ENCODE measurements at places on chromosomes 5 and 9. TPM values are rescaled to one million over a fixed set of nuclear protein-coding genes. Genes with fewer than 3 reads are reported as not detected.

RGS3 gene
- polyA plus RNA-seq, result 14.2 TPM

- no peaks in the 10 kb centered on the region for H3K27me3 ChIP-seq
- no peak overlapping the region for H3K4me3 ChIP-seq
- H3K36me3 ChIP-seq, result no peaks in the 10 kb centered on the region
- no peaks in the 10 kb centered on the region for H3K4me1 ChIP-seq
Observed at GRCh38 chr9:124212381-124213050, 45.2 kb upstream of the NEK6 start.

GRCh38 chr9:115058684-115059315, 59.2 kb downstream of the TNC start:
- H3K27me3 ChIP-seq, result no peaks in the 10 kb centered on the region
- H3K27ac ChIP-seq, result no peak overlapping the region
- no peak overlapping the region for H3K4me3 ChIP-seq
- DNase-seq, result no peak
- 0 out of 2 replicates have a peak, but pooled peaks cover 4% of the 10 kb centered on the region for H3K4me1 ChIP-seq
- no peaks in the 10 kb centered on the region for H3K36me3 ChIP-seq

DNA sequence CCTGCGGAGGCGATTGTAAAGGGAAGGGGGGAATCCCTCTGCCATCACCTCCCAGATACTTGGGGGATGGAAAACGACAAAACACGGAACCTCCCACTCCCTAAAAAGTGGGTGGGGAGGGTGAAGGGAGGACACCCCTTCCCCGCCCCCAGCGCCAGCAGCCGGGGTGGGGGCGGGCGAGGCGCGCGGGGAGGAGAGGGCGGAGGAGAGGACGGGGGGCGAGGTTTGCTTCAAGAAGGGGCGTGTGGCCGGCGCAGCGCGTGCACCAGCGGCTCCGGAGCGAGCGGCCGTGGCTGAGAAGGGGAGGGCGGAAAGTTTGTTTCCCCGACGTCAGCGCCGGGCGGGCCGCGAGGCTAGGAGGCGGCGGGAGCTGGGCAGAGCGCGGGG, at the start of gene PRRX2:
Gene PRRX2 (plus strand): TSS at position 259 of the 387 bp plus-strand sequence. CDS start 221 bp downstream, outside the sequence.
- no peaks in the 10 kb centered on the region for H3K36me3 ChIP-seq
- DNase-seq, result peak; percentile 80
- H3K27ac ChIP-seq, result no peak within 1 kb of the TSS
- H3K27me3 ChIP-seq, result peaks cover 24% of the 10 kb centered on the region

GRCh38 chr5:98775246-98776065, 2.0 kb downstream of the RGMB start:
- peaks cover 22% of the 10 kb centered on the region for H3K27me3 ChIP-seq
- peaks cover 28% of the 10 kb centered on the region for H3K4me1 ChIP-seq
- H3K36me3 ChIP-seq, result peaks cover 13% of the 10 kb centered on the region
- no peak for DNase-seq
- no peak overlapping the region for H3K27ac ChIP-seq

DNA sequence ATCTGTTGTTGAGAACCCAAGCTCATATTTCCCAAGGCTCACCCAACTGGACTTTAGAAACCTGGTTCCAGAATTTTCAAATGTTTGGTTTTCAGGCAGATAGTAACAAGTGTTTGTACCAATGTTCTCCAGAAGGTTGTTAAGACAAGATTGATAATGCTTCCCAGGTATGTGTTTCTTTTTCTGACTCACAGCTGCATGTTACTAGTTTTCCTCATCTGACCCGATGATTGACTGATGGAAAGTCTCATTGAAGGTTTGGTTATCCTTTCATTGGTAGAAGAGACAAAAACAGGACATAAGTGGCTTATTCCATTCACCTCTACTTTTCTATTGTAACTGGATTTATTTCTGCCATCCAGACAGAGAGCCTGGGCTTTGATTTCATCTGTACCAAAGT, 10.4 kb downstream of the BASP1 start:
- H3K4me1 ChIP-seq, result peaks cover 25% of the 10 kb centered on the region
- H3K36me3 ChIP-seq, result no peaks in the 10 kb centered on the region
- DNase-seq, result no peak
- no peak overlapping the region for H3K27ac ChIP-seq

DNA sequence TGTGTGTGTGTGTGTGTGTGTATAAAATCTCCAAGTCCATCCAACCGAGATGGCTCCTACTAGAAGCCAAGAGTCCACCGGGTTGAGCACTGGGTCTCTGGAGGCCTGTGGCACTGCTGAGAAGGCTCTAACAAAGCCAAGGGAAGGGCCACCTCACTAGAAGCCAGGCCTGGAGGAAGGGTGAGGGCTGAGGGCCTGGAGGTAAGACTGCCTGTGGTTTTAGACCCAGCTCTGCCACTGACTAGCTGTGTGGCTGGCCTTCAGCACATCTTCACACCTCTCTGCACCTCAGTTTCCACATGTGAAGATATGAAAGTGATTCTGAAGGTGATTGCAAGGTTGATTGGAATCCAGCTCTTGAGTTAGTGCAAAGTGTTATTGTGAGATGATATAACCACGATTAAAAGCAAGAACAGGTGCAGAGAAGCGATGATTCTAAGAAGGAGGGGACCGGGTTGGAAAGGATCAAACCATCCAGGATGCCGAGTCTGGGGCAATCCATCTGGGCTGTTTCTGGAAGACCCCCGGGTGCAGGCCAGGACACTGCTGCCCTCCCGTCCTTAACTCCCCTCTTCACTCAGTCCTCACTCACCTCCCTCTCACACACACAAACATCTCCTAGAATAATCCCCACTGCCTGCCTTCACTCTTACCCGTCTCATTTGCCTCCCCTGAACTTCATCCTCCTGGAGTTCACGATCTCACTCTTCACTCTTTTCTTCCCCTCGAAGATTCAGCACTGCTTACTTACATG, 2.3 kb downstream of the IL4 start:
- no peak for DNase-seq
- H3K27me3 ChIP-seq, result no peaks in the 10 kb centered on the region
- no peaks in the 10 kb centered on the region for H3K4me1 ChIP-seq
- no peaks in the 10 kb centered on the region for H3K36me3 ChIP-seq
- no peak overlapping the region for H3K4me3 ChIP-seq
- no peak overlapping the region for H3K27ac ChIP-seq

DNA sequence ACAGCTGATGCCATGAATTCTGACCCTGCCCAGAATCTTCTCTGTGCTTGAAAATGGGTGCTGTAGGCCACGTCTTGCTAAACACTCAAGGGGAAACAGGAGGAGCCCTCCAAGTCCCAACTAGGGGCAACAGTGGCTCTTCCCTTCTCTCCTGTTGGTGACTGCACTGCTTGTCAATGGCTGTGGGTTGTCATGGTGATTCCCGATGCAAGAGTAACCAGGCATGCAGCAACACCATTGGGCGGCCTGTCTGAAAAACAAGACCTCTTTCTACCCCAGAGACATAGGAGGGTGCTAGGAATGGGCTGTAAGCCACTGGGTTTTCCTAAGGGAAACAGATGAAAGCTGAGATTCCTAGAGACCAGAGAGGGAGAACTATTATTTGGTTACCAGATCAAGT, 201.7 kb upstream of the PANK3 start:
- H3K4me3 ChIP-seq, result no peak overlapping the region
- no peaks in the 10 kb centered on the region for H3K36me3 ChIP-seq
- H3K27me3 ChIP-seq, result no peaks in the 10 kb centered on the region
- no peak for DNase-seq
- H3K27ac ChIP-seq, result no peak overlapping the region

DNA sequence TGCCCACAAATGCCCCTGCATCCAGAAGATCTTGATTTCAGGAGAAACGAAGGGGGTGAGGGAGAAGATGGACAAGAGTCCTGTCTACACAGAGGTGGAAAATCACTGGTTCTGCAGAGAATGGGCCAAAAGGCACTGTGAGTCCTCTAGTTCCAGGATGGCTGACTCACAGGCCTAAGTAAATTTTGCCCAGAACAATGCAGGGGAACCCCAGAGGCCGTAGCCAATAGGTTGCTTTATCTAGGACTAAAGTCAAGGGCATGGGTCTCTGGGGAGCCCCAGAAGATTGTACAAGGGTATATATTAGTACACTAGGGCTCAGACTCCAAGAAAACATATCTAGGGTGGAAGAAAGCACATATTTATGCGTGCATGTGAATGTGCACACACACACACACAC, 98.0 kb downstream of the SLIT3 start:
- H3K27me3 ChIP-seq, result no peaks in the 10 kb centered on the region
- peaks cover 4% of the 10 kb centered on the region for H3K4me1 ChIP-seq
- no peak overlapping the region for H3K4me3 ChIP-seq
- DNase-seq, result no peak
- no peak overlapping the region for H3K27ac ChIP-seq
- H3K36me3 ChIP-seq, result no peaks in the 10 kb centered on the region

- H3K27me3 ChIP-seq, result no peaks in the 10 kb centered on the region
- H3K4me1 ChIP-seq, result no peaks in the 10 kb centered on the region
- peak overlapping the region; percentile 84 for H3K4me3 ChIP-seq
- 0 out of 2 replicates have a peak overlapping the region, but pooled peaks have one; percentile 26 for H3K27ac ChIP-seq
- peaks cover 6% of the 10 kb centered on the region for H3K36me3 ChIP-seq
Observed at GRCh38 chr5:36150676-36151433, 832 bp downstream of the LMBRD2 start.

DNA sequence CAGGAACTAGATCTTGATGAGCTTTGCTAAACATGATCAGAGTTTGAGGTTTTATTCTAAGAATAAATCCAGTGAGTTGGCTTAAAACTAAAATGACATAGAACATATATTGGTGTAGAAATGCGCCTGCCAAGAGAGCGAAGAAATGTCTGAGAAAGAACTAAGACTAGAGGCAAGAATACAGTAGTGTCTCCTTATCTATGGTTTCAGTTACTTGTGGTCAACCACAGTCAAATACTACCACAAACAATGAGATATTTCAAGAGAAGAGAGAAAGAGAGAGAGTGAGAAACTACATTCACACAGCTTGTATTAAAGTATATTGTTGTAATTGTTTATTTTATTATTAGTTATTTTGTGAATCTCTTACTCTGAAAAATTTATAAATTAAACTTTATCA, 254.4 kb upstream of the CDH10 start:
- H3K27ac ChIP-seq, result no peak overlapping the region
- H3K27me3 ChIP-seq, result no peaks in the 10 kb centered on the region
- no peak for DNase-seq

All from GM23338 (cell line).